ENCODE measurements at places on chromosomes 1 and 21.

DNA sequence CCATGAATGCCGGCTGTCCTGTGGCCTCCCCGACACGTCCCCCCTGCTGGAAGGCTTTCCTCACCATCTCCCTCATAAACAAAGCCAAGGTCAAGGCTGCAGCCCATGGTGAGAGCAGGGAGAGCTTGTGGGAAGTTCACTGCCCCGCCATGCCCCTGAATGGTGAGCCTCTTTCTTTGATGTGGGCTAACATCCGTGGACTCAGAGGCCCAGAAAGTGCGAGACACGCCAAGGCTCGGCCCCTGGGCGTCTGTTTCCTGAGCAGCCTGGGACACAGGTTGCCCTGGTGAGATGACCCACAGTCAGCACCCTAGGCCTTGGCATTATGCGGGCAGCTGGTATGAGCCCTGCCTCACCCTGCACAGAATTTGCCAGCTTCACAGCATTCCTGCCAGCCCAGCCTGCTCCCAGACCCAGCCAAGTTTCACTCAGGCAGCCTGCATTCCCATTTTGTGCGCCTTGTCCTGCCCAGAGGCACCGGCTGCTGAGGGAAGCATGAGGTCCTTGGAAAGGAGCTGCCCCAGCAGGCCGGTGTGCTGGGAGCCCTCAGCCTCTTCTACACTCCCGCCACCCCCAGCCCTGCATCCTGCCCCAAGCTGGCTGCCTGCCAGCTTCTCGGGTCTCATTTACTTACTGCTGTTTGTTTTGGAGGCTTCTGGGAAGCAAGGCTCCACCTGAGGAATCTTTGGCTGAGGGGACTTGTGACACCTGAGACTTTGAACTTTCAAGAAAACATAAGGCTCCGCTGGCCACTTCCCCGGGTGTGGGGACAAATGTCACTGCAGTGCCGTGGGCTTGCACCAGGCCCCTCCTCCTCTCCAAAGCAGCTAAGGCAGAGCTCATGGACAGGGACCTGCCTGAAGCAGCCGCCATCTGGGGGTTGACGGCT, 31.9 kb downstream of the NEK2 start:
- DNase-seq, result no peak

DNA sequence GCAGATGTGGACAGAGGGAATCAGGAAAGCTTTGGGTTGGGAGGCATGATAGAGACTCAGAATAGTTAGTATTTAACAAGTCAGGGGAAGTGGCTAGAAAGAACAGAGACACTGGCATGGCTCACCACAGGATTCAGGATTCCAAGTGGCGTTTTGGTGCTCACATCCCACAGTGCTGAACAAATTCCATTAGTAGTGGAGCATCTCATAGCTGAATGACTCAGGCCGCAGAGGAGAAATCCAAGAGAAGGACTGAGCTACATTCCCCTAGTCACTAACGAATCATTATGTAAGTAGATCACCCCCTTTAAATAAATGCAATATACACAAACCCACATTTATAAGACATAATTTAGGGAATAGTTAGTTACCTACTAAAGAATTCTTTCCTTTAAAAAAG, 5.0 kb upstream of the KCNJ9 start:
- DNase-seq, result no peak

DNA sequence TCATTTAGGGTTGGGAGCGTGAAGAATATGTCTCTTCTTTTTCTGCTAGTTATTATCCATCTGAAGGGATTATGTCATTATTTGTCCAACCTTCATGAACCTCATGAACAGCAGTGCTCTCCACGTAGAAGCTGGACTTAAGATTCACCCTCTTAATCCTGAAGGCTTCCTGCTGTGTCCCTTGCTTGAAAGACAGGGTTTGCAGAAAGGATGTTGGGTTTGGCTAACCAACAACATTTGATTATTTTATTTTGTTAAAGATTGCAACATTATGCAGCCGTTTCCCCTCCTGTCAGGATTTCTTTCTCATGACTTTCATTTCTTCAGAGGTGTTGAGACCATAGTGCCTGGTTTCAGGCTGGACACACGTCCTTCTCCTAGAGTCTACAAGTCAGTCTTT, 75.2 kb downstream of the NGF start:
- no peak for DNase-seq

DNA sequence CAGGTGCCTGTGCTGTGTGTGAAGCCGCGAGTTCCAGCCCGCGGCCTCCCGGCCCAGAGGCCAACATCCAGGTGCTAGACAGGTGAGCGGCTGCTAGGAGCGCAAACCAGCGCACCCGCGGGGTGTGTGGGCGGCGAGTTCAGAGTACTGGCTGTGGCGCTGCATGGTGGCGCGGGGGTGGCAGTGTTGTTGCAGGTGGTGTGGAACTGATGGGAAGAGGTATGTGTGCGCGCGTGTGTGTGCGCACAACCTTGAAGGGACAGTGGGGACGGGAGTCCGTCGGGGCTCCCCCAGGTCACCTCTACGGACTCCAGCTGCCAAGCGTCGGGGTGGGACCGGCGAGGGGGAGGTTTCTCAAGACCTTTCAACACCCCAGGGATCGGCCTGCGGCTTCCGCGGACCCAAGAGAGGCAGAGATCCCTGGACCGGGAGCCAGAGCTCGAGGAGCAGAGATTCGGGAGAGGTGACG, 433 bp upstream of the DMBX1 start:
- DNase-seq, result no peak

Measured in activated T-cell treated with anti-CD3 and anti-CD28 coated beads for 48 hours (primary cell).